ENCODE measurements at places on chromosomes 1 and 21.

GRCh38 chr1:203999618-204000017 is 73.3 kb upstream of the SOX13 start:
- no peak for DNase-seq

DNA sequence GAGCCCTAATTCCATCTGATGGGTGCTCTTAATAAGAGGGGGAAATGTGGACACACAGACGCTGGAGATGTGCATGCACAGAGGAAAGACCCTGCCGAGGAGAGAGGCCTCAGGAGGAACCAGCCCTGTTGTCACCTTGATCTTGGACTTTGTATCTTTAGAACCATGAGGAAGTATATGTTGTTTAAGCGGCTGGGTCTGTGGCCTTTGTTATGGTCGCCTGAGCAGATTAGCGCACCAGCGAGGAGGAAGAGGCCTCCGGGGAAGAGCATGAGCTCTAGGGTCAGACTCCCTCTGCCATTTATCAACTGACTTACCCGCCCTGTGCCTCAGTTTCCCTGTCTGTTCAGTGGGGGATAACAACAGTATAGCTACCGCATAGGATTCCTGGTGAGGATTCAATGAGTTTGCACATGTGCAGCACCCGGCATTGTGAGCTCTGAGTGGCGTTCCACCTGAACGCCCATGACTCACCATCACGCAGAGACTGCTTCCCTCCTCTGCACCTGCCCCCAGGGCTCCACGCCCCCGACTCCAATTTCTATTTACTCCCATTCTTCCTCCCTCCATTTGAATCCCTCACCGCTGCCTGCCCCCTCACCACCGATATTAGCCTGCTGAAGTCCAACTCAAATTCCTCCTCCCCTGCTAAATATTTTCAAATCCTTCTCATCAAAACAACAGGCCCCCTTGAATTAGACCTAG is 67.2 kb downstream of the ATP5PO start:
- DNase-seq: peak; percentile 33

DNA sequence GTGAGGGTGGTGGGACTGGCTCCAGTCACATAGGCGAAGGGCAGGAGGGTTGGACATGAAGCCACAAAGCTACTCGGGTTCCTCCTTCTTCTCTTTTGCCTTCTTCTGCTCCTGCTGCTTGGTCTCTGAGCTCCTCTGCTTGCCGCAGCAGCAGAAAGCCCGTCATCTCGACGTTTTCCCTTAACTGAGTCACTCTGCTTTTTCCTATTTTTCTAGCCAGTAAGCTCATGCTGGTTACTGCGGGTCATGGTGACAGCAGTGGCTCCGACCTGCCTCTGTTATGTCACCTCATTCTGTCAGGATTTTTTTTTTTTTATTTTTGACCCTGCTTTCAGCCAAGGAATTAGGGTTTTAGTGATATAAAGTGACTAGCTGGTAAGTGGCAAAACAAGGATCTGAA is 2.6 kb upstream of the FMOD start:
- DNase-seq: no peak

DNA sequence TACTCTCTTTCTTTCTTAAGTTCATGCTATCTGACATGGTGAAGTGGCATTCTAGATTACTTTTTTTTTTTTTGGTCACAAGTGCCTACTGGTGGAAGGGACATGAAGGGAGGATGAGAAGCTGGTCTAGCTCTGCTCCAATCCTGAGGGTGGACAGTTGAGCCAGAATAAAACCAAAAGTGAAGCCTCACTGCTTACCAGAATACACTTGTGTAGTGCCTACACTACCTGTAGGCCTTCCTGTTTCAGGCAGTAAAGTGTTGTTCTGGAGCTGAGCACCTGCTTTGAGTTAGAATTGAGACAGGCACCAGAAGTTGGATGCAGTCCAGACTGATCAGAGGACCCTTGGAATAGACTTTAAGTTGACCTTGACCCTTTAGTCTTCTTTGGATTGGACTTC is 40.4 kb upstream of the APOBEC4 start:
- no peak for DNase-seq

DNA sequence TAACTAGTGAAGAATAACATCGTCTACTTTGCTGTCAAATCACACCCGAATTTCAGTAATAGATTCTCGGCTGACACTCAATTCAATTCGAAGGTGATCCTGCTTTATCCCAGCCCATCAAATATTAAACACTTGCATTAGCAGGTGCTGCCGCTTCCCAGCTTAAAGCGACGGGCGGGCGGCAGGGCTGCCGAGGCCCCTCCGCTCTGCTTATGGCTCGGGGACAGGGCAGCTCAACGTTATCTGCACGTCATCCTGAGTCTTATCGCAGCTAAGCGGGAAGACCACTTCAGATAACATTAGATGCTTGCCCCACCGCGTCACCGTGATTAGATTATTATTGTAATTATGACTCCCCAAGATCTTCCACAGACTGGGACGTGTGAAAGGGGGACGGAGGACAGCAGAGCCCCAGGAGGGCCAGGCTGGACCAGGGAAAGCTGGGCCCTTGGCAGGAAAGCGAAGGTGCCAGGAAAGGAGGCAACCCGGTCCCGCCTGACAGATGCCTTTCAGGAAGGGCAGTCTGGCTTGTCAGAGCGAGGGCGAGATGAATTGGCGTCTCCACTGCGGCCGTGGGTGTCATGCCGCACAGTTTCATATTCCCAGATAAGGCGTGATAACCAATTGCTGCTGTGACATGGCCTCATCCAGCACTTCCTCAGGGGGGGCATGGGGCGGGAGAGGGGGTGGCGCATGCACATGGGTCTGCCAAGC is 37.0 kb downstream of the DMAP1 start:
- no peak for DNase-seq

DNA sequence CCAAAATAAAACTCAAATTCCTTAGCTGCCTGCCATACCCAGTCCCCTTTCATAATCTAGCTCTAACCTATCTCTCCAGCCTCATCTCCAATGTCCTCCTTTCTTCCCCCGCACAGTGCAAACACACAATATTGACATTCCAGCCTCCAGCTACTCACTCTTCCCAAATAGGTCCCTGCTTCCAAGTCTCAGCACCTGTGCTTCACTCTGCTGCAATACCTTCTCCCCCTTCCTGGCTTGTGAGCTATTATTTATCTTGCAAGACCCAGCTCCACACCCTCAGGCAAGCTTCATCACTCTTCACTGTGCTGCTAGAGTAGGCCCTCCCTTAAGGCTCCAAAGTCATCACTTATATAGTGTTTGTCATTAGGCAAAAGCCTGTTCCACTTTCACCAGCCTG is 9.7 kb downstream of the PLPP3 start:
- no peak for DNase-seq

DNA sequence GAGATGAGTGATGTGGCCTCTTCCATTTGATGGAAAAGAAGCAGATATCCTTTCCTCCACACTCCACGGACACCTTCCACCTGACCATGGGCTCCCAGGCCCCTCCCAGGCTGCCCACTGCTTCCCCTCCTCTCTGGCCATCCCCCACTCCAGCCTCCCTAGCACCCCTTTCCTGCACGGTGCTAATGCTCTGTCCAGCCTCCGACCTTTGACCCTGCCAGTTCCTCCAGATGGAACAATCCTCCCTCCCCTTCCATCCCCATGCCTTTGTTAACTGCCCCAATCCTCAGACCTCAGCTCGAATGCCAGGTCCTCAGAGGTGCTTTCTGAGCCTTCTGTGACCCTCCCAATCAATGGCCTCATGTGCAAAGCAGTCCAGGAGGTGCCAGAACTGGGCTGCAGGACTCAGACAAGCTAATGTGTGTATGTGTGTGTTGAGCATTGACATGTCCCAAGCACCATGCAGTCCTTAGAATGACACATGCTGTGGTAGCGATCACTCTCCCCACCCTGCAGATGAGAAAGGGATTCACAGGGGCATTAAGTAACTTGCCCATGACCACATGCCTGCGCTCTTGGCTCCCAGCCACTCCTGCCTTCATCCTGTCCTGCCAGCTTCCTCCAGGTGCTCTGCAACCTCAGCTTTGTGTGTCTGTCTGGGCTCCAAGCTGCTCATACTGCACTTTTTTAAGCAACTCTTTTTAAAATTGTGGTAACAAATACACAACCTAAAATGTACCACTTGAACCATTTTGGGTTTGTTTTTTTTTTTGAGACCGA is 63.5 kb upstream of the EDN2 start:
- DNase-seq: no peak

GRCh38 chr1:207754011-207754410 is 2.2 kb downstream of the CD46 start:
- peak; percentile 11 for DNase-seq

DNA sequence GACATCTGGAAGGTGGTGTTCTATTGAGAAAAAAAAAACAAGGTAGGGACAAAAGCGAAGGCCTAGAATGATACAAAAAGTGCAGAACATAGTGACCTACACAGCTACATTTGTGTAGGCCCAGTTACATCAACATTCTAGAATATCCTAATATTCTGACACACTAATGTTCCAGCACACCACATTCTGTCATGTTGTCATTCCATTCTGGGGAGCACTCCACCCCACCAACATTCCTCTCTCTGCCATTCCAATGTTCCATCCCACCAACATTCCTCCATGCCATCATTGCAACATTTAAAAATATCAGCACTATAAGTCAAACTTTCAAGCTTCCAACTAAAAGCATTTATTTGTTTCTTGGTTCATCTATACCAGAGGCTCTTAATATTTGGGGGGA is 28.5 kb downstream of the COA7 start:
- DNase-seq: no peak

DNA sequence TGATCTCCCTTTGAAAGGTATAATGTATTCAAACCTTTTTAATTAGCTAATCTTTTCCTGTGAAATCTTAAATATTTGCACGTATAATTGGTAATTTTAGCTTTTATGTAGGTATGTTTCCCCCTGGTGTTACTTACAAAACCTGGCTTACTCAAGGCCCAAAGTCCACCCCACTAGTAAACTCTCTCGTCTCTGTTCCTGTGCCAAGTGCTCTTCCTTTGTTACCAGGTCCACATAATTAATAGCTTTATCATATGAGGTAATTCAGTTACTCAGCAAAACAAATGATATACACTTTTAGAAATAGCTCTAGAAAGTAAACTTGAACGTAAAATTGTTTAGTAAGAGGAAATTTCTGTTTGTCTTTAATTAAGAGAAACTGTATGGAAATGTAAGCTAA is 36.7 kb downstream of the NFIA start:
- peak; percentile 10 for DNase-seq

- DNase-seq: no peak
Measured at GRCh38 chr1:180572760-180573159, 14.0 kb downstream of the OVAAL start.

DNA sequence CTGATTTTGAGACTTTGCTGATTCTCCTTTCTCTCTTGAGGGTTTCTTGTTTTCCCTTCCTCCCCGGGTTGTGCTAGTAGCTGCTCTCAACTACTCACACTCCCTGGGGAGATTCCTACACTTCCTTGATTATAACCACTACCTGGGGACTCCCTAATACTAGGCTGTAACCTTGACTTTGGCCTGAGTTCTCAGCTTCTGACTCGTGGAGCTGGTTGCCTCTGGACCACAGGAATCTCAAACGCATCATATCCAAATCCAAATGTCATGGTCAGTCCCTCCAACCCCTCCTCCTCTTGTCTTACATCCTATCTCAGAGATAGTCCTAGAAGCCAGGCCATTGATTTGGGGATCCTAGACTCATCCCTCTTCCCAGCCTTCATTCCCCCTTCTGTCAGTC is 12.0 kb downstream of the MOV10 start:
- no peak for DNase-seq

DNA sequence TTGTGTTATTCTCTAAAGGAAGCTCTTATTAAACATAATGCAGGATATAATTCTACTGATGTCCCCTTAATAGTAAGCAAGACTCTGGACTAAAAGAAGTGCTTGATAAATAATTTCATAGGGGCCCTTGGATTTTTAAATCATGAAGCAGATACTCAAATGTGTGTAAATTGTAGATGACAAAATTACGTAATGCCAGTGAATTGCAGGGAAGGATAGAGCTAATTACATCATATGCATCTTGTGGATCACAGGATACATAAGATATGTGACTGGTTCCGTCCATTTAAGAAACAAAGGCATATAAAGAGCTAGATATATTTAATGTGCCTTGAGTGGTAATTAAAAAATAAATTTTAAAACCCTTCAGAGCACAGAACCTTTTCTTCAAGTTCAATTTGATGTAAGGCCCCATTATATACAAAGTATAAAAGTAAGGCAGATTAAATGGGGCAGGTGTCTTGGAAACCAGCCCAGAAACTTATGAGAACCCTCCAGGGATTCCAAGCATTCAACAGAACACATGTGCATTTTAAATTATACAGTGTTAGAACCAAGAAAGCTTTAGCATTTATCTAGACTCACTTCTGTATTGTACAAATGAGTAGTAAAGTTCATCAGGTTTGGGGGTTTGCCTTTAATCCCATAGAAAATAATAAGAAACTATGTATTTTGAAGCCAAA is 190.4 kb downstream of the NCAM2 start:
- no peak for DNase-seq

- DNase-seq: no peak
Measured at GRCh38 chr1:25556132-25556670, 12.8 kb downstream of the LDLRAP1 start.

DNA sequence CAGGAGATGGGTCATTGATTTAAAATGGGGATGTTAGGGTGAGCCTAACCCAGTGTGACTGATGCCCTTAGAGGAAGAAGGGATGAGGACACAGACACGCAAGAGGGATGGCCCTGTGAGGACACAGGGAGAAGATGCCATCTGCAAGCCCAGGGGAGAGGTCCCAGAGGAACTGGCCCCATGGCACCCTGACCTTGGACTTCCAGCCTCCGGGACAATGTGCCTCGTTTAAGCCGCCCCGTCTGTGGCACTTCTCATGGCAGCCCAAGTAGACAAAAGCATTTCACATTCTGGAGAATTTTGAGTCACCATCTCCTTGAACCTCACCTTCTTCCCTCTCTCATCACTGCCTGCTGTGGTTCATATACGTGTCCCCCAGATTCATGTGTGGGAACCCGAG is 20.1 kb upstream of the PCBP3 start:
- DNase-seq: no peak

- no peak for DNase-seq
Measured at GRCh38 chr1:79726911-79727310, 720.4 kb upstream of the ADGRL4 start.

DNA sequence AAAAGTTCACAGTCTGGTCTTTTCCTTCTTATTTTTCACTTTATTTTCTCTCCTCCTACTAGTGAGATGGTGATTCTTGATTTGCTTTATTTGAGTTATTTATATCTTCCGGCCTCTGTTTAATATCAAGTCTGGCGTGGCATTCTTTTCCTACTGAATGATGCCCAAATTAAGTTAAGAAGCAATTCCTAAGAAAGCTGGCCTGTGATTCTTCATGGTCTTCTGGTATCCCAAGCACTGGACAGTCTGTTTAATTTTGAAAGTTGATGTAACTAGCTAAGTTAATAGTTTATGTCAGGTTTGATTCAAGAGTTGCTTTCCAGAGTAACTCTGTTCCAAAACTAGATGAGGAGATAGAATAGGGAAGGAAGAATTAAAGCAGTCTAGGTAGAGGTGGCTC is 9.2 kb upstream of the ENAH start:
- no peak for DNase-seq

GRCh38 chr1:29172415-29172939 is 9.2 kb downstream of the SRSF4 start:
- DNase-seq: no peak

All from NCI-H1417 (cell line).